ENCODE measurements at places on chromosomes 12 and 14.

DNA sequence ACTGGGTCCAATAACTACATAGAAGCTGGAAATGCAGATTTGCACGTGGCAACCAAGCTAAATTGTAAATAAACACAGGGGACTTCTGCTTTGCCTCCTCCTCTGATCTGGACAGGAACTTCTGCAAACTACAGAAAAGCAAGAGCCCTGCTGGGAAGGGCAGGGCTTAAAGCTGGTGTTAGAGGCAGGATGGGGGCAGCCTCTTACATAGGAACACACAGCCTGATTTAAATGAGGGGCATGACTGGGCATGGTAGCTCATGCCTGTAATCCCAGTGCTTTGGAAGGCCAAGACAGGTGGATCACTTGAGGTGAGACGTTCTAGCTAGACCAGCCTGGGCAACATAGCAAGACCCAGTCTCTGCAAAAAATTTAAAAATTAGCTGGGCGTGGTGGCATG, 46.7 kb downstream of the ERH start:
- DNase-seq = no peak

DNA sequence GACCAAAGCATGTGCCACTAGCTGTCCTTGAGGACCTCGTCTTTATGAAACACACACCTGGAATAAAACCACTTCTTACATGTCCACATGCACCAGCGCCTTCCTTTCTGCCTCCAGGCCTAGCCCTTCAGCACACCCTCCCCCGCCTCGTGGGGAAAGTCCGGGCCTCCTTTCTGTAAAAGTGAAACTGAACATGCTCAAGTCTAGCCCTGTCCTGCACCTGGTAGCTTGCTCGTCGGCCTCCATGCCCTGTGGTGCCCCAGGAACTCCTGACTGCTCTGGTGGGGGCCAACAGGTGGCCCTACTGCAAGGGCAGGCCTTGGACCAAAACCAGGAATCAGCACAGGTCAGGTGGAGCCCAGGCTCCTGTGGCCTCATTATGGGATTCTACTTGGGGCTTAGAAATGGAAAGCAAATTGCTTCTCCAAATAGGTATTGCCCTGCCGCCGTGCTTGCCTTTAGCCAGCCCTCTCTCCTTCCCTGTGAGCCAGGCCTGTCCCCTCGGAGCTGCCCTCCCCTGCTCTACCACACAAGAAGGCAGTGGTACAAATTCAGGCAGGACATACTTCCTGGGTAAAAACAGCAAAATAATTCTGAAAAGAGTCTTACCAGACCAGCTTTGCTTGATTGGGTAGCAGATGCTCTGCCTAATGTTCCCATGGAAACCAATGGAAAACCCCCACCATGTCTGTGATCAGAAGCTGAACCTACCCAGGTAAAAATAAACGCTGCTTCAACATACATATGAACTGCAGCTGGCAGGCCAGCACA, 43.5 kb downstream of the ERH start:
- DNase-seq = no peak

GRCh38 chr12:2393016-2393415, 340.2 kb downstream of the CACNA1C start:
- no peak for DNase-seq

- no peak for DNase-seq
Observed at GRCh38 chr12:54265364-54265812, 14.5 kb downstream of the CBX5 start.

GRCh38 chr14:92449404-92450181, 64.0 kb upstream of the RIN3 start:
- DNase-seq = no peak

DNA sequence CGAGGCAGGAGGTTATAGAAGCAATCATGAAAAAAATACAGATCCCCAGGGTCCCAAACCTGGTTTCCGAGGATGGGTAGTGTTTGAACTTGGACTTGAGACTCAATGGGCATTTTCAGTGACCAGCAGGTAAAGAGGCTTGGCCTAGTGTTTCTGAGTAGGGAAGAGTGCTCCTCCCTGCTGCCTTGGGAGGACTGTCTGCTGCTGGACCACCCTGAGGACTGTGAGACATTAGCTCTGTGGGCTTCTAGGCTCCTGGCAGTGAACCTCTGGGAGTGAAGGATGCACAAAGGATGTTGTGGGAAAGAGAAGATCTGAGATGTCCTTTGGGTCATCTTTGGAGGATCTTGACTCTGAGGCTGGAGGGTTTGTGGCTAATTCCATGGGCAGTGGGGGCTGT, 30.5 kb downstream of the ANKRD9 start:
- no peak for DNase-seq

GRCh38 chr12:124333724-124334123, 38.8 kb downstream of the RFLNA start:
- DNase-seq = no peak

- no peak for DNase-seq
Observed at GRCh38 chr14:68719634-68720384, 73.1 kb downstream of the ZFP36L1 start.

DNA sequence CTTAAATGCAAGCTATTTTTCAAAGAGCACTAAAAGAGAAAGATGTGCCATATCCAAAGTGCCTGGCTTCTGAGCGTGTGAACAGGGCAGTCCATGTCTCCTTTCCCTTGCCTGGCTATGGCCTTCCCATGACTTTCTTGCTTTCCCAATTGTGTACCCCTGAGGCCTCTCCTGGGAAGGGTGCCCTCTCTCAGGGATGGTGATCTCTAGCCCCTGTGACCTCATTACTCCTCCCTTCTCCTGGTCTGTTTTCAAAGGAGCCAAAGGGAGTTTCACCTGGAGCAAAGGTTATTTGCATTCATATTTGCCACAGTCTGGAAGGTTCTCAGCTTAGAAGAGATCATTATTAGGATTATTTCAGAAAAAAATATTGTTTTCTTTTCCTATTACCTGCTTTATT, 429.4 kb upstream of the TMTC1 start:
- no peak for DNase-seq

GRCh38 chr12:43665091-43665490, 93.5 kb downstream of the PUS7L start:
- no peak for DNase-seq

DNA sequence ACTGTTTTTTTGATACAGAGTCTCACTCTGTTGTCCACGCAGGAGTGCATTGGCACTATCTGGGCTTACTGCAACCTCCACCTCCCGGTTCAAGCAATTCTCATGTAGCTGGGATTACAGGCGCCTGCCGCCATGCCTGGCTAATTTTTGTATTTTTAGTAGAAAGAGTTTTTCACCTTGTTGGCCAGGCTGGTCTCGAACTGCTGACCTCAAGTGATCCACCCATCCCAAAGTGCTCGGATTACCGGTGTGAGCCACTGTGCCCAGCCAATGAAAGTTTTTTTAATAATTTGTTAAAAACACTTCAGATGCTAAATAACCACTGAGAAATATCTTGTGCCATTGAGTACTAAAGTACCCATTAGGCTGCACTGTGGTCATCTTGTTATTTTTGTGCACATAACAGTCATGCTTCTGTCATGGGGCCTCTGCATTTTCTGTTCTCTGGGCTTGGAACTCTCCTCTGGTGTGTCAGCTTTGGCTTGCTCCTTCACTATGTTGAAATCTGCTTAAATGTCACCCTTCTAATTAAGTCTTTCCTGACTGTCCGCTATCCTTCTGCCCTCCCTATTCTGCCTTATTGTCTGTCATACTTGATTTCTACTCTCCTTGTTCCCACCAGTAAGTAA, 105.1 kb downstream of the KTN1 start:
- no peak for DNase-seq

DNA sequence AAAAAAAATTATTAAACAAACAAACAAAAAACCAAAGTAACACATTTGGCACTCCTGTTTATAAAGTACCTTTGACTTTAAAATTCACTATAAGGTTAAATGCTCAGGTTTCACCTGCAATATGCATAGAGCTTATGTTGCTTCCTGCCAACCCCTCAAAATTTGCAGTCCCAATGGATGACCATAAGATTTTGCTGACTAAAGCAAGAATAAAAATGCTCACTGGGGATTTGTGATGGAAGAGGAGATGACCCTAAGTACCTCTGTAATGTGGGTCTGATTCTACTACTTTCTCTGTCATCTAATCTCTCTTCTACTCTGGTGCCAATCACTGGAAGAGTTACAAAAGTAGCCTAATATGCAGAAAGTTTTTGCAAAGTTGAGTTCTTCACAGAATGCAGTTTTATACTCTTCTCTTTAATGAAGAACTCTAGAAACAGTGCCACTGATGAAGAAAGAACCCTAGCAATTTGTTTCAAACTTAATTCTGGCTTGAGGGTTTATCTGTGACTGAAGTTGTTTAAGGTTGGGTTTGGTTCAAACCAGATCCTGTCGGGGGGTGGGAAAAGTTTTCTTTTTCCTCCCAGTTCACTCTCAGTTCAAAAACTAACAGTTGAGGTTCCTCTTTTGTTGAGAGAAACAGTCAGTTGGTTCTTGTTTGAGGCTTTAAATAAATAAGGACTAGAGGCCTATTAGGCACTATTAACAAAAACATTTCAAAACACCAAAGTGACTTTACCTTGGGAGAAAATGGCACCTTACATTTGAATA, 10.9 kb downstream of the WASHC3 start:
- DNase-seq = no peak

- no peak for DNase-seq
Observed at GRCh38 chr12:31477687-31478086, 113.2 kb downstream of the DENND5B start.

DNA sequence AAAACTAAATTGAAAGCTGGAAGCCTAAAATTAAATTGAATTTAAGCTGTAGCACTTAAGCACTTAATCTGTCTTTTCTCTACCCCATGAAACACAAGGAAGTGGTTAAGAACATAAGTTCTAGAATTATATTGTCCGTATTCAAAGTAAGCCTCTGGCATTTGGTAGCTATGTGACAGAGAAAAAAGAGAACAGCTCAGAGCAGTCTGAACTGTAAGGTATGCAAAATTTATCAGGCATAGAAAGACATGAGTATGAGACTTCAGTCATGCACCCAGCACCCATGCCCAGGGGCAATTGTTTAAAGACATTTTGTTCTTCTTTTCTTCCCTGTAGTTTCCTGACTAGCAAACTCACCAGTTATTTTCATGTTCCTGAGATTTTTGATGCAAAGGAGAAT, 116.7 kb downstream of the KCNMB4 start:
- no peak for DNase-seq

GRCh38 chr14:67373347-67373746, 13.2 kb downstream of the EIF2S1 start:
- DNase-seq = no peak

DNA sequence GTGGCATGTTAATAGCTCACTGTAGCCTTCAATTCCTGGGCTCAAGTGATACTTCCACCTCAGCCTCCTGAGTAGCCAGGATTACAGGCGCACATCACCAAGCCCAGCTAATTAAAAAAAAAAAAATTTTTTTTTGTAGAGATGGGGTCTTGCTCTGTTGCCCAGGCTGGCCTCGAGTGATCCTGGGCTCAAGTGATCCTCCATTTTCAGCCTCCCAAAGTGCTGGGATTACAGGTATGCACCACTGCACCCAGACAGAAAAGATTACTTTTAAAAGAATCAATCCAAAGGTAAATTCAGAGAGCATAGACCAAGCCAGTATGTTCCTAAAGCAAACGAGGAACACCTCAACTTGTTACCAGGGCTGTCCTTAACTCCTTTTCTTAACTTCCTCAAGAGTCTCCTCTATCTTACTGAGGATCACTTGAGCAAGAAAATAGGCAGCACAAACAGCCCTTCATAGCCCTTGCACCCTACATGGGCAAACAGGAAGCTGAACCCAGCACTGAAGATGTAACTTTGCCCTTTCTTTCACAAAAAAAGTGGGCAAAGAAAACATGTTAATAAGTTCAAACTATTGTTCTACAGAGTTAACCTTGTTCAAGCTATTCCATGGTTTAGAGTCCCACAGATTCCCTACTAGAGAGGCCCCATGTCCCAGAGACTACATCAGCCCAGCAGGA, 11.3 kb downstream of the CS start:
- no peak for DNase-seq

DNA sequence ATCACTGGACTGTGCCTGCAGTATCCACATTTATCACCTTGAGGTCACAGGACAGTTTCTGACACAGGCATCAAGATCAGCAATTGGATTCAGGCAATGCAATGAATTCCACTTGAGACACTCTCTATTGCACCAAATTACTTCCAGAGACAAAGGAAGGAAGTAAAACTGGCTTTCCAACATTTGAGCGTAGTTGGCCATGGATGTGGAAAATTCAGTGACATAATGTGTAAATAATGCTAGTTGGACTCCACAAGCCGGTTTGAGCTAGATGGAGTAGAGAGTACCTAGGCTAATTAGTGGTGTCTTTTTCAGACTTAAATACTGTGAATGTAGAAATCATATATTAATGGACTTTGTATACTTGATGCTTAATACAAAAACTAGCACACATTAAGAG, 168.3 kb upstream of the SYT1 start:
- no peak for DNase-seq

- peak; percentile 24 for DNase-seq
Observed at GRCh38 chr12:79624378-79624777, 66.4 kb downstream of the PAWR start.

- DNase-seq = no peak
Observed at GRCh38 chr12:45863332-45863731, 127.0 kb downstream of the SCAF11 start.

- DNase-seq = no peak
Observed at GRCh38 chr14:29056041-29056566, 289.5 kb downstream of the FOXG1 start.

DNA sequence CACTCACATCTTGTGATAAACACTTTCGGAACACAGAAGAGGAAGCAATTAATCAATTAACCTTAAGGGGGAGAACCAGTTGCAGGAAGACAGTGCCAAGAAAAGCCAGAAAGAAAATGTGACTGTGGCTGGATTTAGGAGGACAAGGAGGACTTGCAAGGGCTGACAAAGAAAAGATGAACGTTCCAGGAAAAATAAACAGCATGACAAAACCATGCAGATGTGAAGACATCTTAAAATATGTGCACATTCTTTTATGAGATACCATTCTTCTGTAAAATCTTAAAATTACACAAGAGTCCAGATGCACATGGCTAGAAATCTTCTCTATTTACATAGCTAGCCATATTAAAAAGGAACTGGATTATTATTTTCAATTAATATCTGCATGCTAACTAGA, 33.4 kb downstream of the KITLG start:
- DNase-seq = no peak

- no peak for DNase-seq
Observed at GRCh38 chr14:22955702-22956569, 954 bp downstream of the HAUS4 start.

DNA sequence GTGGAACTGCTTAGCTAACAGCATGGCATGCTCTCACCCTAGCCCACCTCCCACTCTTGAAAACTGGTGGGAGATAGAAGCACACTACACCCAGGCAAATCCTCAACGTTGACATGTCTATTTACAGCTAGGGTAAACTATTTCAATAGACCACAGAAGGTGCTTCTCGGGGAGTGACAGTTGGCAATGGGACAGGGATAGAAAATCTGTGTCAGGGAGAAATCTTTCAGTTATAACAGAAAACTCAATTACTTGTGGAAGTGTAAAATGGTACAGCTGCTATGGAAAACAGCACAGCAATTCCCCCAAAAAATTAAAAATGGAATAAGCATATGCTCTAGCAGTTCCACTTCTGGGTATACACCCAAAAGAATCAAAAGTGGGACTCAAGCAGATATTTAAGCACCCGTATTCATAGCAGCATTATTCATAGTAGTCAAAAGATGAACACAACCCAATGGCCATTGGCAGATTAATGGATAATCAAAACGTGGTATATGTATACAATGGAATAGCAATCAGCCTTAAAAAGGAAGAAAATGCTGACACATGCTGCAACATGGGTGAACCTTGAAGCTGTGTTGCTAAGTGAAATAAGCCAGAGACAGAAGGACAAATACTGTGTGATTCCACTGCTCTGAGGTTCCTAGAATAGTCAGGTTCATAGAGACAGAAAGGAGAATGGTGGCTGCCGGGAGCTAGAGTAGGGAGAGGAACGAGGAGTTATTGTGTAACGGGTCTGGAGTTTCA, 92.5 kb downstream of the STAB2 start:
- DNase-seq = no peak
